ENCODE measurements at places on chromosomes 4 and X.
A peak's percentile ranks its signal among the peaks of the same experiment; 100 is the strongest.

DNA sequence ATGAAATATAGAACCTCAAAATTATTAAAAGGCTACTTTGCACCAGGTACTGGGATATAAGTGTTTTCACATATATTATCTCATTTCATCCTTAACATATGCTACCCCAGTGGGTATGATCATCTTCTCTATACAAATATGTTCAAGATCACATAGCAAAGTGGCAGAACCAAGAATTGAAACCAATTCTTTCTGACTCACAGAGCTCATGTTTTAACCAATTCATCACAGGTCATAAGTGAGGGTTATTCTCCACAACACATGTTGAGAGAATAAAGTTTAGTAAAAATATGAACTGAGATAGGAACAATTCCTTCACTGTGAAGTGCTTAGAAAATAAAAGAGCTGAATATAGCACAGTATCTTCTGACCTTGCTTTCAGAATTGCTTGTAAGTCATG is 442.9 kb upstream of the RASGEF1B start:
- no peak for DNase-seq

GRCh38 chr4:1419708-1420107 is 13.5 kb upstream of the NKX1-1 start:
- DNase-seq, result no peak

GRCh38 chr4:37946503-37947179 is 13.6 kb upstream of the PTTG2 start:
- no peak for DNase-seq

GRCh38 chr4:167595898-167596297 is 361.6 kb upstream of the SPOCK3 start:
- DNase-seq, result no peak

- no peak for DNase-seq
Measured at GRCh38 chr4:133618963-133619362, 469.9 kb downstream of the PCDH10 start.

- peak; percentile 70 for DNase-seq
Measured at GRCh38 chrX:154368630-154369448, 5.6 kb downstream of the FLNA start.

DNA sequence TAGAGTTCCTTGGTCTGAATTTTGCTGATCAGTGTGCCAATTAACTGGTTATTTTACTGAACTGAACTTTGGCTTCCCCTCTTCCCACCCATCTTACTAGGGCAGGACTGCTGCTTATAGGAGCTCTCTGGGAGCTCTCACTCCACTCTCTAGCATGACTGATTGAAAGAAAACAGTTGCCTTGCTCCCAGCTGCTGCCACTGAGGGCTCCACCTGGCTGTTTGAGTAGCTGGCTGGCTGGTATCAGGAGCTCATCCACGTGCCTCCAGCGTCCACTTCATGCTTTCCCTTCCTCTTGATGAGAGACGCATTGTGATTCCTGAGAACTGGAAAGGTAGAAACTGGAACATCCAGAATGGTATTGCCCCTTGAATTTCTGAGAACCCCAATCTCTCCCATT is 73.0 kb upstream of the KLHL13 start:
- DNase-seq, result no peak

- no peak for DNase-seq
Measured at GRCh38 chr4:165096776-165097175, 15.9 kb downstream of the TMEM192 start.

GRCh38 chrX:124383354-124383753 is 37.0 kb downstream of the SH2D1A start:
- DNase-seq, result no peak

DNA sequence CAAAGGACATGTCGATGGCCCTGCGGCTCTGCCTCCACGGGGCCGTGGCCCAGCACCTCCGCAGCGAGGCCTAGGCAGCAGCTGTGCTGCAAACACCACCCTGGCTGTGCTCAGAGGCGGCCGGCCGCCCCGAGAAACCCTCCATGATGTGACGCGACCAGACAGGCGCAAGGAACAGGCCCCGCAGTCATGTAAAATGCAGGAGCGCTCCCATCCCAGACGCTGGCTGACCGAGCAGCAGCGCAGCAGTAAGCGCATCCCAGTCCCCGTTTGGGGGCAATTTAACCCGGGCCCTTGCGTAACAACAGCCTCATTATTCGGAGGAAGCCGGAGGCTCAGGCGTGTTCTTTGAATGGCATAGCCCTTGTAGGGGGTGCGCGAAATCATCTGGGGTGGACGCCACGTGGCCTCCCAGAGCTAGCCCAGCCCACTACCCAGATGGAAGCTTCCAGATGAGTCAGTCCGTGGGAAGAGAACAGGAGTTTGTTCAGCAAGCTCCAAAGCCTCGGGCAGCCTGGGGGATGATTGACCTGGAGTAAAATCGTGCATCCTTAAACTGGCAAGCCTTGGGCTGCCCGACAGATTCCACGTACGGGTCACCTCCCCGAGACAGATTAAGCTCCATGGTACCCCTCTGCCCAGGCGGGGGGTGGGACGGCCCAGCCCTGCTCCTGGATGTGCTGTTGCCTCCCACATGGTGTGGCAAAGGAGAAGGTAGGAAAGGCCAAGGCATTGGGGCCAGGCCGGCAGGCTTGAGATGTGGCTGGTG is 124.0 kb downstream of the HMX1 start:
- no peak for DNase-seq

DNA sequence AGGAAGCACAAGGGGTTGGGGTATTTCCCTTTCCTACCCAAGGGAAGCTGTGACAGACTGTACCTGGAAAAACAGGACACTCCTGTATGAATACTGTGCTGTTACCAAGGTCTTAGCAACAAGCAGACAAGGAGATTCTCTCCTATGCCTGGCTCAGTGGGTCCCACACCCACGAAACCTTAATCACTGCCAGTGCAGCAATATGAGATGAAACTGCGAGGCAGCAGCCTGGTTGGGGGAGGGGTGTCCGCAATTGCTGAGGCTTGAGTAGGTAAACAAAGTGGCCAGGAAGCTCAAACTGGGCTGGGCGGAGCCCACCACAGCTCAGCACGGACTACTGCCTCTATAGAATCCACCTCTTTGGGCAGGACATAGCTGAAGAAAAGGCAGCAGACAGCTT is 197.7 kb downstream of the INPP4B start:
- DNase-seq, result no peak

- DNase-seq, result no peak
Measured at GRCh38 chr4:116361790-116362189, 723.6 kb downstream of the TRAM1L1 start.

GRCh38 chr4:58809366-58809765 is 1699.2 kb upstream of the IGFBP7 start:
- no peak for DNase-seq

DNA sequence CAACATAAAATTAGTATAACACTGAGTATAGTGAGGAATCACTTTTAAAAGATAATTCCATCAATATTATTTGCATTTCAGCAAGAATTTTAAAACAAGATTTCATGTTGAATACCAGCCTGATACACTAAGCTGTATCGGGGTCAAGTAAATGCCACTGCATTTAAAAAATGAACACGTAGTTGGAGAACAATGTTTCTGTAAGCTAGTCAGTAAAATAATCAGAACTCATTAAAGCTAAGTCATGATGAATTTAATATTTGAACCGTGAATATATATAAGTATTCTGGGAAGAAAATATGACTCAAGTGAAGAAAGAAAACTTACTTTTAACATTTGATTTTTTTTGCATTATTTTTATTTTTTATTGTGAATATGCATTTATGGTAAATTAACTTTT is 611.0 kb upstream of the PABPC4L start:
- no peak for DNase-seq

DNA sequence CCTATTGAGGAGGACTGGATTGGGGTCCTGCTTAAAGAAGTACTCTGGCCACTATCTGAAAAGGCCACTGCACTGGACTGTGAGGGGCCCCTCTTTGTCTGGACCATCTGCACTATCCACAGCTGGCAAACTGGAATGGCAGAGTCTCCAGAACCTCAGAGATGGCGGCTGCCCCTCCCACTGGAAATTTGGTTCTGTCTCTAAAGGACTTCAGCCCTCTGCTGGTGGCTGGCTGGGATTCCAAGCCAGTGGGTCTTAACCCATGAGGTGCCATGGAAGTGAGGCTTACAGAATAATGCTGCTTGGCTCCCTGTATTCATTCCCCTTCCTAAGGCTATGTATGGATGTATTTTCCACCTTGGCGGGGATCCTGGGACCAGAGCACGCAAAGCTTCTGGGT is 41.6 kb upstream of the CYLC1 start:
- DNase-seq, result no peak

GRCh38 chr4:124869961-124870495 is 157.5 kb upstream of the ANKRD50 start:
- DNase-seq, result no peak

GRCh38 chr4:163048447-163048846 is 118.2 kb downstream of the NAF1 start:
- DNase-seq, result no peak

DNA sequence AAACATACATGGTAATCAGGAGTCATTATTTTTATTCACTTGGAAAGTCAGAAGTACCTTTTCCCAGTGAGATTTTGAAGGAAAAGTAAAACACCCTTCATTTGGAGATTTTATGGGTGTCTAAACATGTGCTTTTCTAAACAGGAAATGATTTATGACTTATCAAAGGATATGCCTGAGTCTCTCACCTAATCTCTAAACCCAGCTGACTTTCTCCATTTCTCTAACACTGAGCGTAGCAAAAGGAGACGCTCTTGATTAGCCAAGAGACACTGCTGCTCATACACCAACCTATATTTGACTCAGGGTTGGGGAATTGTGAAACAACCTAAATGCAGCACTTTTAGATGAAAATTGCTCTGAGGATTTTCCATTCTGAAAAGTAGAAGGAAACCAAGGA is 468.5 kb upstream of the FTHL17 start:
- no peak for DNase-seq

DNA sequence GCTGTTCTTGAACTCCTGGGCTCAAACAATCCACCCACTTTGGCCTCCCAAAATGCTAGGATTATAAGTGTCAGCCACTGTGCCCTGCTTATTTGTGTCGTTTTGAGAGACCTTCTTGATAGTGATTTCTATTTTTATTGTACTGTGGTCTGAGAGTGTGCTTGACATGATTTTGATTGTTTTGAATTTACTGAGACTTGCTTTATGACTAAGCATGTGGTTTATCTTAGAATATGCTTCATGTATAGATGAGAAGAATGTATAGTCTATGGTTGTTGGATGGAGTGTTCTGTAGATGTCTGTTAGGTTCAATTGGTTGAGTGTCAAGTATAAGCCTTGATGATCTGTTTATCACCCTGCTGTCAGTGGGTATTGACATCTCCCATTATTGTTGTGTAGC is 789.3 kb downstream of the IL1RAPL1 start:
- no peak for DNase-seq

- no peak for DNase-seq
Measured at GRCh38 chr4:81667539-81667938, 195.8 kb upstream of the RASGEF1B start.

Measured in naive thymus-derived CD4-positive, alpha-beta T cell (primary cell).